ENCODE measurements at places on chromosomes 1 and 21.
A peak's percentile ranks its signal among the peaks of the same experiment; 100 is the strongest.

DNA sequence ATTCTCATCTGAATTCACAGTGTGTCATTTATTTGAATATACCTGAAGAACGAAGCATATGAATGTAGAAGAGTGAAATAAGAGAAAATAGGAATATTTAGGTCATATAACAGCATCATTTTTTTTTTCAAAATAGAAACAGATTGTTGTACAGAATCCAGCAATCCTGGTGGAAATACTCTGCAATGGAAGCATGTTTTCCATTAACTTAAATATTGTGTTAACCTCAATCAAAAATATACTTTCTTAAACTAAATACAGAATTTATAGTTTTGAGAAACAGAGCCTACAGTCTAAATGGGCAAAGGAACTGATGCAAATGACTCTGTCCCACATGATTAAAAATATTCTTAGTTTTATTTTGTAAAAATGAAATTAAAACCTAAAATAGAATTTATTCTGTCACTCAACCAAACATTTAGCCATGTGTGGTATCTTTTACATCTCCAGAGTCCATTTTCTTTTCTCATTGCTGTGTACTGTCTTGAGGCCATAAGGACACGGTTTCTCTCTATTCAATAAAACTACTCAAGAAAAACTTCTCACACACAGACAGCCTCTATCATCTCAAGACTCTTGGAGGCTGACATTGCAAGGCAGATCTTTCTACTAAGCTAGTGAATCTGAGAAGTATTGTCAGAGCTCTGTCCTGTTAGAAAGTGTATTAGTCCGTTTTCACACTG, 322.6 kb downstream of the LTN1 start:
- no peak for DNase-seq

DNA sequence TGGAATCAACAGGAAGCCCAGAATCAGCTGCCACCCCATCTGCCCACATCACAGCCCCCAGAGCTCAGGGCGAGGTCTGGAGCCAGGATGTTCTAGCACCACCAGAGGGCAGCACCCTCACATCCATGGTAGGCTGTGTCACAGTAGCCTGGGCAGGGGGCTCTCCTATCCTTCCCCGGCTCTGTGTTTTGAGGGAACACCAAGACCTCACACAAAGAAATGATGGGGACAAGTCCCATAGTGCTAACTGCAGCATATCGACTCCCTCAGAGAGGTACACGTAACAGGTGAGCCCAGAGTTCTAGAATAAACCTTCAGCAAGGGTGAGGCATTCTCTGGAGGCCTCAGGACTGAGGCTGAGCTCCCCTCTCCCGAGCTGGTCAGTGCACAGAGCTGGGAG, 2.3 kb upstream of the KCNC4 start:
- peak; percentile 56 for DNase-seq

GRCh38 chr1:62181532-62181931, 13.1 kb upstream of the L1TD1 start:
- DNase-seq, result no peak

- DNase-seq, result no peak
Measured at GRCh38 chr1:42736152-42736551, 3.9 kb downstream of the CLDN19 start.

GRCh38 chr1:34590211-34590623, 164.6 kb upstream of the GJB5 start:
- no peak for DNase-seq

GRCh38 chr1:53642607-53643006, 96.4 kb downstream of the GLIS1 start:
- no peak for DNase-seq

DNA sequence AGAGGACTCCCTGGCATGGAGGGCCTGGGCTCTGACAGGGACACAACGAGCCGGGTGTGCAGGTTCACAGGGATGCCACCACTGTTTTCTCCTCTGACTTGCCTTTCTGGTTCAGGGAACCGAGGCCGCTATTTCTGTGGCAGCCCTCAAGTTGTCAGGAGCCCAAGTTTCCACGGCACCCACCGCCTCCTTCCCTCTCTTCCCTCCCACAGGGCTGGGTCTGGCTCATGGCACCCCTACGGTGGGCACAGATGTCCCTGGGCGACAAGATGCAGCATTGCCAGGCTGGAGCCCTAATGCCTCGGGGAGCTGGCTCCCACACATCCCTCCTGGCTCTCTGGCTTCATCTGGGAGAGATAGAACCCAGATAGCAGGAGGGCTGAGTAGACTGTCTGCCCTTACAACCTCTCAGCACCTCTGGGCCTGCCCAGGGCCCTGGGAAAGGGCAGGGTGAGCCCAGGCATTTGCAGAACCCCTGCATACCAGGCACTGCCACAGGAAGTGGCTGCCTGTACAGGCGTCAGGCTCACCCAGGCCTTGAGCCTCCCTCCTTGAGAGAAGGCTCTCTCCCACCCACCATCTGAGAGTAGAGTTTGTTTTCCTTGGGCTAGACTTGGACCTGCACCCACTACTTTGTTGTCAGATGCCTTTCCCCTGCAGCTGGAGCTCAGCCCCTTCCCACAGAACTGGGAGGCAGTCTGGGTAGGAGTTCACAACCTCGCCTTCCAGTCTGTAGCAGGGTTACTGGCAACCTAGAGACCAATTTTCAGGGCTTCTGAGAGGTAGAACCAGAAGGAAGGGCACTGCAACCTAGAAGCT, 20.5 kb downstream of the KCNC4 start:
- no peak for DNase-seq

- DNase-seq, result no peak
Measured at GRCh38 chr21:35974775-35975174, 85.6 kb downstream of the SETD4 start.

- DNase-seq, result no peak
Measured at GRCh38 chr1:205962821-205963221, 19.6 kb upstream of the SLC26A9 start.

- DNase-seq, result no peak
Measured at GRCh38 chr1:154829062-154829461, 41.0 kb downstream of the KCNN3 start.

DNA sequence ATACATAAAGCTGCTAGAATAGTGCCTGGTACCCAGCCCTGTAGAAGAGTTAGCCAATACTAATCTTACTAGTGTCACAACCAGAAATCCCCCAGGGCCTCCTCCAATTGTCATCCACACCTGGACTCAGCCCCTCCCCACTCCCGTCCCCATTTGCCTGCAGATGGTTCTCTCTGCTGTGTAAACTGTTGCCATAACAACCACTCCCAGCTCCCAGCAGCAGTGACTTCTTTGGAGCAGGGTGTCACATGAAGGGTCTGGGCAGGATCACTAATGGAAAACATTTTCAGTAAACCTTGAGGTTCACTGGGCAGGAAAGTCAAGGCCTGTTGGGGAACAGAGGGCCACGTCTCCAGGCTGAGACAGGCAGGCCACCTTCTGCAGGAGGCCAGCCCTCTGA, 126.0 kb upstream of the IPO9 start:
- DNase-seq, result no peak

DNA sequence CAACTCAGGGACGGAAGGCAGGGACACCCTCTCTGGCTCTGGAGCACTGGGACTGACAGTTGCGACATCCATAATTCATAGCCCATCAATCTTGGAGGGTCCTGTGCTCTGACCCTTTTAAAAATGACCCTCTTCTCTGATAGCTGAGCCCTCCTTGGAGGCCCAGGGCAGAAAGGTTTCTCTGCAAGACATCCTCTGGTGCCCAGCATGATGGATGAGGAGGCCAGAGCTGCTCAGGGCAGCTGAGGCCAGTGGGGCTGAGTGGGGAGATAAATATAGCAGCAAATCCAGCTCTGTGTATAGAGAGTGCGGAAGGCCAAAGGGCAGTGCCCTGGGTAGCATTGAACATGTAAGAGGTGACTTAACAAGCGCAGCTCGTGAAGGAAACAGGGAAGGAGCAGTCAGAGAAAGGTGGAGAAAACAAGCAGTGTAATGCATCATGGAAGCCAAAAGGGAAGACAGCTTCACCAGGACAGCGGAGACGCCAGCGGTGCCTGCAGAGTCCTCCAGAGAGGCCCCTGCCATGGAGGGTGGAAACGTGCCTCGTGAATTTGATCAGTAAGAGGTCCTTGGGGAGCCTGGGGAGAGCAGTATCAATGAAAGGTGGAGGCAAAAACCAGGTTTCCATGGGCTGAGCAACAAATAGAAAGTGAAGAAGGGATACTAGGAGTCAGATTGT, 50.4 kb upstream of the FMOD start:
- no peak for DNase-seq

Measured in hypothalamus (tissue), 51 donors.